ENCODE measurements at places on chromosomes 5 and 9. TPM values are rescaled to one million over a fixed set of nuclear protein-coding genes. Genes with fewer than 3 reads are reported as not detected.

The FGF10 gene
- not detected for total RNA-seq

The CATSPER3 gene
- not detected for total RNA-seq

The TLX3 gene
- not detected for total RNA-seq

The INSYN2B gene
- 21.4 TPM for total RNA-seq

The DDX4 gene
- not detected for total RNA-seq

The CCNO gene
- total RNA-seq: 0.32 TPM

The PCDHGB2 gene
- total RNA-seq: 1.3 TPM

The AK8 gene
- not detected for total RNA-seq

The EGFL7 gene
- 500 TPM for total RNA-seq

The FBXO10 gene
- total RNA-seq: 9.5 TPM

The DYNC2I2 gene
- total RNA-seq: 86.4 TPM

The TBC1D13 gene
- total RNA-seq: 12.3 TPM

The SPARC gene
- total RNA-seq: 1,269 TPM

The RANBP3L gene
- not detected for total RNA-seq

The PAEP gene
- total RNA-seq: not detected

The NUTM2F gene
- total RNA-seq: not detected

The IFNA21 gene
- not detected for total RNA-seq

The TAF11L10 gene
- total RNA-seq: not detected

The SLC36A3 gene
- total RNA-seq: not detected

The CDX1 gene
- total RNA-seq: not detected

The KCNIP1 gene
- not detected for total RNA-seq

The DAB2IP gene
- 13.7 TPM for total RNA-seq

The HTR1A gene
- total RNA-seq: not detected

The PCDHA4 gene
- total RNA-seq: 0.42 TPM

The RAI14 gene
- 192 TPM for total RNA-seq

The CER1 gene
- not detected for total RNA-seq

The SPINK13 gene
- total RNA-seq: not detected

The LIX1 gene
- not detected for total RNA-seq

The SERF1B gene
- total RNA-seq: 41.0 TPM

The MSX2 gene
- 0.21 TPM for total RNA-seq

The CDH18 gene
- total RNA-seq: not detected

The FOXI1 gene
- total RNA-seq: not detected

The CARD9 gene
- total RNA-seq: 0.59 TPM

The SPATA31D4 gene
- total RNA-seq: not detected

The FANCC gene
- 5.1 TPM for total RNA-seq

The DOK3 gene
- 2.0 TPM for total RNA-seq

The SLC25A48 gene
- not detected for total RNA-seq

The FAXDC2 gene
- total RNA-seq: 5.0 TPM

The RGS14 gene
- 3.4 TPM for total RNA-seq

The GLRA1 gene
- not detected for total RNA-seq

The MEGF10 gene
- total RNA-seq: 0.92 TPM

The PRDM9 gene
- total RNA-seq: not detected

The CARD6 gene
- 37.9 TPM for total RNA-seq

The PCA3 gene
- total RNA-seq: 1.2 TPM

The NIPAL4 gene
- total RNA-seq: not detected

The CNTLN gene
- 8.6 TPM for total RNA-seq

The CCDC192 gene
- total RNA-seq: not detected

The SPOUT1 gene
- total RNA-seq: 16.3 TPM

The ADAMTS16 gene
- not detected for total RNA-seq

The MGAT4B gene
- 138 TPM for total RNA-seq

The FGF1 gene
- total RNA-seq: not detected

The ACOT12 gene
- total RNA-seq: 0.13 TPM

The LCN9 gene
- total RNA-seq: not detected

The ELOVL7 gene
- total RNA-seq: not detected

The TEX10 gene
- total RNA-seq: 27.8 TPM

The MAMDC4 gene
- 0.86 TPM for total RNA-seq

The CDH6 gene
- total RNA-seq: 0.11 TPM

The PDE6A gene
- total RNA-seq: not detected

The CNTFR gene
- total RNA-seq: not detected
